ENCODE measurements at places on chromosomes 11 and 22.

- no peak for DNase-seq
Measured at GRCh38 chr22:38260761-38261681, 11.8 kb downstream of the TMEM184B start.

DNA sequence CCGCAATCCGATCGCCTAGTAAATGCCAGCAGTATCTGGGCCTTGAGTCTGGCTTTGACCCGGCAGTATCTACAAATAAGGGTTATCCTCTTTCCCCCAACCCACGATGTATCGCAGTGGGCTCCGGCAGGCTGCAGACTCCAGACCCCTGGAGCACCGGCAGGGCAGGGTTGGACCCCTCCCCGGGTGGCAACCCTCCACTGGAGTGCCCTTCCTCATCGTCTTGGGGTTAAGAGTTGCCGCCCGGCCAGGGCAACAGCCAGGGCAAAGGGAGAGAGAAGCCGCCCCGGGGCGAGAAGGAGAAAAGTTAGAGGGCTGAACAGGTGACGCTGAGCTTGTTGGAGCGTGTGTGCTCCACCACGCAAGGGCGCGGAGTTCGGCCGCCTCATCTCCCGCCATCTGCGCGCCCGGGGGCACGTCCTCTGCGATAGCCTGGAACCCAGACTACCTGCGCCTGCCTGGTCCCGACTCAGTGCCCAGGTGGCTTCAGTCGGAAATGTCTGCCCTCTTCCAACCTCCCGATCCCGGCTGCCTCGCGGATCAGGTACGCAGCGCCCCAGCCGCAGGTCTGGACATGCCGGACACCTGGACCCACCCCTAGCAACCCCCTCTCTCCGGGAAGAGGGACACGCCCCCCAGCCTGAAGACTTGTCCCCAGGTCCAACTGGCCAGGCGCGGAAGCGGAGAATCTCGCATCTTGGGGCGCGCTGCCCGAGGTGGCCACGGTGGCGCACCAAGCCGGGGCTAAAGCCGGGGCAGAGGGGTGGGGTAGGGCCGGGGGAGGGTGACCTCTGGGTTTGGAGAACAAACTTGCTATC lies 1.2 kb downstream of the DSCAML1 start:
- DNase-seq, result no peak

GRCh38 chr22:22031183-22031945 lies 48.8 kb upstream of the TOP3B start:
- no peak for DNase-seq

- no peak for DNase-seq
Measured at GRCh38 chr22:36081023-36081431, 52.4 kb upstream of the RBFOX2 start.

GRCh38 chr11:80435345-80435744 lies 994.5 kb upstream of the TENM4 start:
- DNase-seq, result no peak

GRCh38 chr22:50485221-50486131 lies 1.2 kb upstream of the MIOX start:
- DNase-seq, result no peak

- peak; percentile 88 for DNase-seq
Measured at GRCh38 chr11:46392421-46393230, 1.1 kb upstream of the CHRM4 start.

- no peak for DNase-seq
Measured at GRCh38 chr11:47731475-47731874, 16.3 kb upstream of the AGBL2 start.

GRCh38 chr11:129750343-129751292 lies 65.0 kb upstream of the TMEM45B start:
- peak; percentile 84 for DNase-seq

DNA sequence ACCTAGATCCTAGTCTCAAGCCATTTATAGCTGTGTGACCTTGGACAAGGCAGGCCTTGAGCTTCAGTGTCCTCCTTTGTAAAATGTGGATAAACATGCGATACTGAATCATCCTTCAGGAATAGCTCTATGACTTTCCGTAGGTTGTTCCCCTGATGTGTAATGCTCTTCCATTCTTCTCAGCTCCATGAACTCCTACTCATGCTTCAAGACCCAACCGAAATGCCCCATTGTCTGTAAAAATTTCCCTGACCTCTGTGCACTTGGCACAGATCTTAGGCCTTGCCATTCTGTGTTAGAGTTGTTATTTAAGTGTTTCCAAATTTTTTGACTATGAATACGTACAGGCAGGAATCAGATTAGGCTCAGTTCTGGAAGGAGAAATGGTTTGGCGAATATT lies 3.3 kb upstream of the BEST1 start:
- DNase-seq, result no peak

GRCh38 chr11:76781807-76782530 lies 1.2 kb upstream of the TSKU start:
- no peak for DNase-seq

DNA sequence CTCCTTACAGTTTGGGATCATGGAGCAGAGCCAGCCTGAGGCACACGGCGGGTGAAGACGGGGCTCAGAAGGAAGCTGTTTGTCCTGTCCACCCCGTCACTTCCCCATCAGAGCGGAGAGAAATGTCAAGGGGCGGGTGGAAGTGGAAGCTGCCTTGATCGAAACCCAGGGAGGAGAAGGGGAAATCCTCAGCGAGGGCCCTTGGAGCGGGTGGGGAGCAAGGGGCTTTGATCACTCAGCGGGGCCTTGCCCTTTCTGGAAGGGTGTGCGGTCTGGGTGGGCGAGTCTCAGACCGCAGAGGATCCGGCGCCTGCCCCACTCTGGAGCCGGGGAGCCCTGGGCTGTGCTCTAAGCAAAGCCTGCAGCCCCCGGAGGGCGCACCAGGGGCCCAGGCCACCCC lies 320.4 kb downstream of the NTM start:
- DNase-seq, result no peak

DNA sequence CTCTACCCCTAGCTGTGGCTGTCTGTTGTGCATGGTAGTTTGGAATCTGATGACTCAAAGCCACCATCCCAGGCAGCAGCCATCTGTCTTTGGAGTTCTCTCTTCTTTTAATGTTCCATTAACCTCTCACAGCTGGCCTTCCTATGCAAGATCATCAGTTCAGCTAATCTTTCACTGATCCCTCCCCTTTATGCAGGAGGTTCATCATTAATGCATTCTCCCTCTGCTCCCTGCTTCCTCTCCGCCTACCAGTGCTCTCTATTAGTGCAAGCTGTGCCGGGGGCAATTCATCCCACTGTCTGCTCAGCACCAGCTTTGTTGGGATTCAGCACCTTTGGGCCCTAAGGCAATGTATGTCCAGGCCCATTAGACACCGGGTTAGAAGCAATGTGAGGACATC lies 413.0 kb upstream of the LRRC4C start:
- DNase-seq, result no peak

DNA sequence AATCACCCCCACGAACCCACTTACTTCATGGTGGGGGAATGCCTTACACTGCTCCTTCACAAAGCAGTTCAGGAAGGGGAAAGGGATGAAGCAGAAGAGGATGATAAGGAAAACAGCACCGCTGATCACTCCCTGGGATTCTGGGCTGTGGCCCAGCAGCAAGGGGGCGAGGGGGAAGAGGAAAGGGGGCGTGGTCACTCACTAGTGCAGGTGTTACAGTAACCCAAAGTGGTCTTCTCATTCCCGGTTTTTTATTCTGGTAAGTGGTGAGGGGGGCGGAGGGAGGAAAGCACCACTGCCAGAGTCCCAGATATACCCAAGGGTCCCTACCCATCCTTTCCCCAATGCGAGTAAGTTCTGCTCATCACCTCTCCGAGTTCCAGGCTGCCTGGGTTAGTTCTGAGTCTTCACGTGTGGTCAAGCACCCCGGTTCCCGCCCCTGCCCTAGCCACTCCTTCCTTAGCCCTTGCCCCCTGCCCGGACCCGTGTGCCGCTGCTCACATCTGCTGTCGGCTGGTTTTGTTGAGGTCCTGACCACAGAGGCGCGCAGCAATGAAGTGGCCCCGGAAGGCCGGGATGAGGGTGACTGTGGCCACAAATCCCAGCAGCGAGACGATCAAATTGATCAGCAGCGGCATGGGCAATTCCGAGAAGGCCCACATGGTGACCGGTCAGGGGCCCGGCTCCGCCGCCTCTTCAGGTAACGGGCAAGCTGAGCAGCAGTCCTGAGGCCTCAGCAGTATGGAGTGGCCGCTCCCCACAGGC lies 477 bp downstream of the DPAGT1 start:
- DNase-seq, result no peak

GRCh38 chr11:2300290-2300935 lies 1.3 kb downstream of the C11orf21 start:
- no peak for DNase-seq

Data from dermis blood vessel endothelial cell (primary cell).